Sciatic nerve (tissue), 2 donors: ENCODE measurements at places on chromosomes 13 and 19.

GRCh38 chr13:41582027-41582463, 124.7 kb downstream of the RGCC start:
- DNase-seq = peak; percentile 70

GRCh38 chr13:70755456-70755855, 647.2 kb upstream of the KLHL1 start:
- no peak for DNase-seq

DNA sequence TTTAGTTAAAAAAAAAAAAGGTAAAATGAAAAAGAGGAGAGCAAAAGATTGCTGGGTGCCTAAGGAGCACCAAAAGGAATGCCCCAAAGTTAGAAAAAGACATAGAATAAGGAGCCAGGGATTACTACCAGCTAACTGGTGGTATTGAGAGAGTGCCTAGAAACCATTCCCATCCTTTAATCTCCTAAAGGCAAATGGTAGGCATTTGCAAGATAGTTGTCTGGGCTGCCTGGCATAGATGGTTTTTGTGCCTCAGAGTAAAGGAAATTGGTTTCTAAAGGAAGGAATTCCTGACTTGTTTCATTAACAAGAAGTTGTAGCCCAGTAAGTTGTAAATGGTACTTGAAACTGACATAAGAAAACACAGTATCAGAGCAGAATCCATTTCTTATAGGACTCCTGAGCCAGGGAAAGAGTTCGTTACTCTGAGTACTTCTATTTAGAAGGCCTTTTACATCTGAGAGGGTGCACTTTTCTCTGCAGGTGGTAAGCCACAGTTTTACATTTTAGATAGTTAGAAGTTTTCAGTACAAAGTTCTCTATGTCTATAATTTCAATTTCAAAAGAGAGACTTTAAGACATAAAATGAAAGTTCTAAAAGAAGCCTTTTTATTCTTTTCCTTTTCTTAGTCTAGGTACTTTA, 92.6 kb downstream of the OLFM4 start:
- no peak for DNase-seq

- no peak for DNase-seq
These were observed 9.3 kb downstream of the ZNF787 start for GRCh38 chr19:56111601-56112312.

DNA sequence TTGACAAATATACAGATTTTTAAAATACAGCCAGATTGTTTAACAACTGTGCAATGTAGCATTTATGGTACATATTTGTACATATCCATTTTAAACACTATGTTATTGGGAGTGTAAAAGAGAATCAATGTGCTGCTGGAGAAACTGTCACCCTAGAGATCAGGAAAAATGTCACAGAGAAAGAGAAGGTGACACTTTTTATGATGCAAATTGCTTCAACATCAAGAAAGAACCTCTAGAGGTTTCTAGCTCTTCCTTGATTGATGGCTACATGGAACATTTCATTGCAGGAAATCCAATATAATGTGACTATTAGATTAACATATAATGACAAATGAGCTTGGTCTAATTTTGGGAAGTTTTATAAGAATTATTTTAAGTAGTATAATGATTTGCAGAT, 1491.2 kb upstream of the PCDH20 start:
- no peak for DNase-seq

DNA sequence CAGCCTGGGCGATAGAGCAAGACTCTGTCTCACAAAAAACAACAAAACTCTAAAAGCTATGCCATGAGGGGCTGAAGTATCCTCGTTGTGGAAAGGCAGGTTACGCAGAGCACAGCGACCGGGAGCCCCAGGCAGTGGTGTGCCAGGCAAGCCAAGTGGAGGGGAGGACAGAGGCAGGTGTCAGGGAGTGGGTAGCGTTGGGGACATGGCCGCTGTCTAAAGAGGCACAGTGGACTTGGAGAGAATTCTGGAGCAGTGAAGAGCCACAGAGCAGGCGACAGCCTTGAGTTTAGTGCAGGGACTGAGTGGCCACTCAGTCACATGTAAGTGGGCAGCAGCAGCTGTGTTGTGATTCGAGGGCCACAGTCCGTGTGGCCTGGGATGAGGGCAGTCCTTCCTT, 541.7 kb downstream of the FGF9 start:
- DNase-seq = no peak

DNA sequence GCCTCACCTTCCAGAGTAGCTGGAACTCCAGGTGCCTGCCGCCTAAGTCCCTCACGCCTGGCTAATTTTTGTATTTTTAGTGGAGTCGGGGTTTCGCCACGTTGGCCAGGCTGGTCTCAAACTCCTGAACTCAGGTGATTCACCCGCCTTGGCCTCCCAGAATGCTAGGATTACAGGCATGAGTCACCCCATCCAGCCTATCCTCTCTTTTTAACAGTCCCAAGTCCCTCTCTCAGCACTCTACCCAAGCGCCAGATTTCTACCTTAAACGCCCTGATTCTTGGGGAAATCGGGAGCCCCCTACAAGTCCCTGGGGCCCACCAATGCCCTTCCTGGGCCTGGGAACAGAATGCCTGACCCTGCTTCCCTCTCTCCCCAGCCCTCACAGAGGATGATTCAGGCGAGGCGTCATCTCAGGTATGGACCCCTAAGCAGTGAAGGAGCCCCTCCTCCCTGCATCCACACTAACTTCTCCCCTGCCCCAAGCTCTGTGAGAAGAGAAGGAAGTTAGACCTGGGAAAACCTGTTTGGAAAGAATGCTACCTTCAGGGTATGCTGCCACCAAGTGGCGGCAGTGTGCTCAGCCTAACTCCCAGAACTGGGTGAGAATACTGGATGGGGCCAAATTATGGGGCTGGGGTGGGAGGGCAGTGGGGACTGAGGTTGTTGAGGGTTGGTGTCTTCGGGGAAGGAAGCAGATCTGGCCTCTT, 20.8 kb upstream of the EBI3 start:
- no peak for DNase-seq

- DNase-seq = no peak
These were observed 833 bp upstream of the ZIK1 start for GRCh38 chr19:57583104-57583520.

DNA sequence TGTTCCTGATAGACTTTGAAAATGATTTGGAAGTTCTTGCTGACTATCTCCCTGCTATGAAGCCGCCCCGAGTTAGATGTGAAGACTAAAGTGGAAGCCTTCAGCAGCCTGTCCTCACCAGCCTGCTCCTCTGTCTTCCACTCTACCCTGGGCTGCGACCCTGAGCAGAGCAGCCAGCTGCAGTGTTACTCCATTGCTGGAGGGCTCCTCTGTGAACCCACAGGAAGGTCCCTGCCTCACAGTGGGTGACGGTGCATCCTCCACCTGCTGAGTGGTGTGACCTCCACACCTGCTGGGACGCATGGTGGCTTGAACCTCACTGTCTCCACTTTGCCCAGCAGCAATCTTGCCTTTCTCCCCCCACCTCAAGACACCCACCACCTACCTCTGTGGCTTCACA, 116.4 kb downstream of the IRS2 start:
- DNase-seq = no peak

GRCh38 chr13:93794197-93794885, 567.7 kb downstream of the GPC6 start:
- DNase-seq = no peak

DNA sequence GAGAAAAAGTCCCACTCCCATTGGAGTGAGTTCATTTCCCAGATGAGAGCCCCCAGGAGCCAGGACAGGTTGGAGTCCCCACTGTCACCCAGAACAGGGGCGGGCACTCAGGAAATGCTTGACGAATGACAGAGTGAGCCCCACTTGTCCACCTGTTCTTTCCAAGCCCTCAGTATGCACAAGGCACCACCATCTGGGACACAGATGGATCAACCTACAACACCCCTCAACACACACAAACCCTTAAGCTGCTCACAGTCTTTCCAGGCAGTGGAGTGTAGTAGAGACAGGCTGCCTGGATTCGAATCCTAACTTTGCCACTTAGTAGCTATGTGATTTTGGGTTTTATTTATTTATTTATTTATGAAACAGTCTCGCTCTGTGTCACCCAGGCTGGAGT, 8.0 kb downstream of the ARHGEF1 start:
- no peak for DNase-seq

DNA sequence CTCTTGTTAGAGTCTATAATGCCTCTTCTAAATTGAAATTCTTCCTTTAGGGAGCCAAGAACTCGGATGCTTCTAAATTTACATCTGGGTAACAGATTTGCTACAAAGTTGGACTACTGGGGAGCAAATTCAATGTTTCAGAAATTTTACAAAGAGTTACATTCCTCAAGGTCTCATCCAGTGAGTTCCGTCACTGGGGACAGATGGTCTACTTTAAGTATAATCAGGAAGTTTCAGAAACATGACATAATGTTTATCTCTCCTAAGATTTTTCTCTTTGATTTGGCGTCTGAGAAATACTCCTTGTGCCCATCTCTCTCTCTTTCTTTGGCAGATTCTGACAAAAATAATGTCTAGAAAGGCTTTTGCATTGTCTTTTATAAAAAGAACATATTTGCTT, 81.5 kb upstream of the MBNL2 start:
- DNase-seq = no peak

DNA sequence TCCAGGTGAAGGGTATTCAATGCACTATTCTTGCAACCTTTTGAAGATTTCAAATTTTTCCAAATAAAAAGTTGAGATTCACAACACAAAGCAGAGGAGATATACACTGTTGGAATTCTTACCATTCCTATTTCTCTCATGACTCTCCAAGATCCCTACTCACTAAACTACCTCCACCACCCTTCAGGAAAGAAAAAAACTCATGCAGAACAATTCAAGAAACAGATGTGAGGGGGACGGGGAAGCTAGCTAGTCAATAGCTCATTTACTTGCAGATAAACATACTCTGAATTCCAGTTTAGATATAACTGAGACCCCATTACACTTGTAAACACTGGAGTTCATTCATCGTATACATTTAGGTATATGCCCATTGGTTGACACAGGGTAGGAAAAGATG, 90.0 kb upstream of the SERP2 start:
- DNase-seq = no peak

DNA sequence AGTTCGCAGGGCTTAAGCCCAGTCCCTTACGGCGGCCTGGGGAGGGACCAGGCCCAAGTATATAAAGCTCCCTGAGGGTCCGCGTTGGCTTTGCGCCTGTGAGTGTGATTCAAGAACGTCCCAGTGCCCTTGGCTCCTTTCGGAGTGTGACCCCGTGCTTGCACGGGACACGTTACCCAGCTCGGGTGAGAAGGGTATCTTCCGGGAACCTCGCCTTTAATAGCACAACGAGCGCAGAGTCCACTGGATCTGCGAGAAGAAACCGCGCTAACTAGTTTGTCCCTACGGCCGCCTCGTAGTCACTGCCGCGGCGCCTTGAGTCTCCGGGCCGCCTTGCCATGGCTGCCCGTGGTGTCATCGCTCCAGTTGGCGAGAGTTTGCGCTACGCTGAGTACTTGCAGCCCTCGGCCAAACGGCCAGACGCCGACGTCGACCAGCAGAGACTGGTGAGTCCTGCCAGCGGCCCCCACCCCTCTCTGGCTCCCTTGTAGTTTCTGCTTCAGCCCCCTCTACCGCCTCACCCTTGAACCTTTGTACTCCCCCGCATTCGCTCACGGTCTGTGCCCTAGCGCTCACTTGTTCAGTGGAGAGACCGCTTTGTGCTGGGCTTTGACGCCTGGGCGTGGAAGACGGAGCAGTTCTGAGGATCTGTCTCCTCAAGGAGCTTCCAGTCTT, at the start of gene DNAJC15:
Gene DNAJC15, plus strand, starts transcription at position 298 of the 675 bp plus-strand sequence. Its CDS starts 41 bp downstream, at position 339.
- peak; percentile 78 for DNase-seq

GRCh38 chr13:83980331-83980730, 98.1 kb upstream of the SLITRK1 start:
- no peak for DNase-seq

GRCh38 chr19:5031231-5032100, 62.6 kb downstream of the KDM4B start:
- DNase-seq = peak; percentile 92

GRCh38 chr13:37416291-37417059, 182.1 kb downstream of the POSTN start:
- DNase-seq = no peak

- DNase-seq = no peak
These were observed 10.4 kb upstream of the GIPR start for GRCh38 chr19:45657520-45658167.

GRCh38 chr13:27659145-27659865, 37.6 kb downstream of the POLR1D start:
- DNase-seq = no peak

GRCh38 chr13:50133358-50133953, 118.2 kb downstream of the KCNRG start:
- no peak for DNase-seq

DNA sequence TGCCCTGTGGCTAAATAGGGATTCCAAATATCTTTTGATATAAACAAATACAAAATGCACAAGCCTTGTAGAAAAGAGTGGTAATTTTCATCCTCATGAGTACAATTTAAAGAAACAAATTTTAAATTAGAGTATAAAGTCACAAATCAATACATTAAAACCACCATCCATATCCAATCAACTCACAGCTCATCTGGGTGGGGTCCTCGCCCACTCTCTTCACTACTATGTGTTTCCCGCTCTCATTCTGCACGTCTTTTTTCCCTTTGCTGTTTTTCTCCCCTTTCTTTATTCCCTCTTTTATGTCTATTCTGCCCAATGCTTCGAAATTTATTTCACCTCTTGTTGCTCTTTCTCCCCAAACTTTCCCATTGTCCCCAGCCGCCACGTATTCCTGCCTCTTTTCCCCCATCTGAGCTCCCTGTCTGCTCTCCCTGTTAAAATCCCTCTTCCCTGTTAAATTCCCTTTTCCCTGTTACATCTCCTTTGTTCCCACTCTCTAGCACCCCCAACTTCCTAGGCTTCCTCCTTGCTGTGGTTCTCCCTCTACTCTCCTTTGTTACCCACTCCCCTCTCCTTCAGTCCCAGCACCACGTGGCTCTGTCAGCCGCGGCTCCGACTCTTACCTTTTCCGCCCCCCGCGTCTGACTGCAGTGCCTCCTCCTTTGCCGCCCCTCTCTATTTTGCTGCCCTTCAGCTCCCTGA, 1.3 kb downstream of the ZNF616 start:
- DNase-seq = no peak

DNA sequence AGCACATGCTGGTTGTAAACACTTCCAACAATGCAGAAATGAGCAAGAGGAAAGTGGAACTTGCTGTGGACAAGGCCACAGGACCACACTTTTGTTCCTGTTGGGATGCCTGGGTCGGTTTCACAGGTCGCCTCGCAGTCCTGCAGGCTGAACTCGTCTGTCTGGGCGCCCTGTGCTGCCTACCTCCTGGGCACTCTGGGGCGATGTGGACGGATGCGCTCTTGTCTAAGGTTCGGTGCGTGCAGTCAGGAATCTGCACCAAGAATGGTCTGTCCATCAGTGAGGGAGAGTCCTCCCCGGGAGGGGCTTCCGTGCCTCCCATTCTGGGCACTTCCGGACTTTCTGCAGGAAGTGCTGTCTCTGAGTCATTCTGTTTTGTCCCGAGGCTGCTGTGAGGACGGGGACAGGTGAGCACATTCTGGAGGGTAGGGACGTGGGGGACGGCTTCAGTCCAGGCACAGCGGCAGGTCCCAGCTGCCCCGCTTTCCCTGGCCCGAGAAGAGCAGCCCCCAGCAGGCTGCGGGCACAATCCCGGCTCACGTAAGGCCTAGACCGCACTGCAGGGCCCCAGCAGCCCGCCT, 24.1 kb upstream of the SLITRK1 start:
- no peak for DNase-seq

- no peak for DNase-seq
These were observed 590.8 kb downstream of the LMO7 start for GRCh38 chr13:76226941-76227340.
